ENCODE measurements at places on chromosomes 3 and 15.

GRCh38 chr15:94028809-94029208 lies 202.6 kb upstream of the MCTP2 start:
- DNase-seq: no peak

GRCh38 chr3:66809595-66809958 lies 188.5 kb upstream of the KBTBD8 start:
- no peak for DNase-seq

DNA sequence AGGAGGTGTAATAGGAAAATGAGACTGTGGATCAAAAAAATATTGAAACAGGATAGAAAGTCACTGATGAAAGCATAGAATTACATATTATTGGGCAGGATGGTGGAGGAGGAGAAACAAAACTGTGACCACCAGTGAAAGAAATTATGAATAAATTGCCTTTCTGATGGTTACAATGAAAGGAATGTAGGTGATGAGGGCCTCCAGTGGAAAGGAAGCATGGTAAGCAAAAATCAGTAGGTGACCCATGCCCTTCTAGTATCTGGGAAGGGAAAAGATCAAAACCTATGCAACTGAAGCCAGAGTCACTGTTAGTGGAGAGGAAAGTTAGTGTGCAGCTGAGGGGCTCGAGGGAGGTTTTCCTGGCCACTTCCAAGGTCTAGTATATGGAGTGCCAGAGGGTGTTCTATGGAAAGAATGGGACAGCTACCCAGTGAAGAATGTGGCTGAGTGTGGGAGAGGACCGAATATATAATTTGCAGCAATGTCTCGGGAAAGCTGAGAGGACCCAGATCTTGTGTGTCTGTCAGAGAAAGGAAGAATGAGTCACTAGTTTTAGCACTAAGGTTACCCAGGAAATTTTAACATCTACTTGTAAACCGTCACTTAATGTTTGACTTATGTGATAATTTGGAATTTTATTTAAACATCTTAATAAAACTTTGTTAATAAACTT lies 146.2 kb downstream of the NFKBIZ start:
- DNase-seq: peak; percentile 57

GRCh38 chr15:66402761-66403284 lies 16.1 kb downstream of the MAP2K1 start:
- DNase-seq: no peak

DNA sequence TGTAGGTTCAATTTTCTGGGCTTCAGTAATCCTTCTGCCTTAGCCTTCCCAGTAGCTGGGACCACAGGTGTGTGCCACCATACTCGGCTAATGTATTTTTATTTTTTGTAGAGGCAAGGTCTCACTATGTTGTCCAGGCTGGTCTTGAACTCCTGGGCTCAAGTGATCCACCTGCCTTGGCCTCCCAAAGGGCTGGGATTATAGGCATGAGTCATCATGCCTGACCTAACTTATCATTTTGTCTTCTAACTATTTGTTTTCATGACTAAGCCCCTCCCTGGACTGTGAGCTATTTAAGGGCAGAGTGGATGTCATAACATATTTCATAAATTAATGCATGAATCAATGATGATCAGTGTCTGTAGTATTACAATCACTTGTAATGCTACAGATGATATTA lies 56.1 kb upstream of the PIAS1 start:
- DNase-seq: peak; percentile 86

DNA sequence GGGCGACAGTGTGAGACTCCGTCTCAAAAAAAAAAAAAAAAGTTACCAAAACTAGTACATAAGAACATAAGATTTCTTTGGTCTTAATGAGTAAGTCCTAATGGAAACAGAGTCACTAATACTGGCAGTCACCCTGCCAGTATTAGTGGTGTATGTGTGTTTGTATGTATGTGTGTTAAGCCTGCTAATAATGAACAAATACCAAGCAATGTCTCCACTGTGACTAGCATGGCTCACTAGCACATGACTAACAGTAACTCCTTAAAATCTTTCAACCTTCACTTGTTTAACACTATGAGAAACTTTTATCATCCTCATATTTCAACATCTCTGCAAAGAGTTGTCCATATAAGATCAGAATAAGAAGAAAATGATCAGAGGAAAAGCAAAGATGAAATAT lies 231.0 kb upstream of the ATP11B start:
- no peak for DNase-seq

GRCh38 chr3:156976933-156977332 lies 150.8 kb downstream of the LEKR1 start:
- DNase-seq: no peak

DNA sequence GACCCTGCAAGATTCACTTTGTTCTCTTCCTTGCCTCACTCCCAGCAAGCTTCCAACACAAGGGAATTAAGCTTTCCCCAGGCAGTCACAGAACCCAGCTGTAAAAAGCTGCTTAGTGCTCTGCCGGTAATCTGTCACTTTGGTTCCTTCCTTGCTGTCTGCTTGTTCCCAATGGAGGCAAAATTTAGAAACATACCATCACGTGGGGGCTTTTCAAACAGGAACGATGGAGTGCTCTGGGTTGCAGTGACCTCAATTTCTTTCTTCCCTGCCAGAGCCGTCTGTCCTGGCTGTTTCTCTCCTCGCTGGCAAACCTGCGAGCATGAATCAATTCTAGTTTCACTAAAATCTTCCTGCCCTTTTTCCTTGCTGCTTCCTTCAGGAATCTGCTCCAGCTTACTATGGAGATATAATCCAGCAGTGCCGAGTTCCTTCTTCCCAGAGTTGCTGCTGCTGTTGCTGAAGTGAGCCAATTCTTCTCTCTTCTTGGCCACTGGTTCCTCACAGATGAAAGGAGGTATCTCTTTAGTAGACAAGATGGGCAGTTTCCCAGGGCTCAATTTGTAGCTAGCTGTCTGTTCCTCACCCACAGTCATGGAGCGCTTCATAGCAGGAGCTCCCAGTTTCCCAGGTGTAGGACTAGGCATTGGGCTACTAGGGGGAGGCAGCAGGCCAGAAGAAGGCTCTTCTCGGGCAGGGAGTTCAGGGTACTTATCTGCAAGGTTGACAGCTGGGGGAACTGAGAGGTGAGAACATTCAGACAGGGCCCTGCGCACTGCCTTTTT lies 88.1 kb downstream of the DHX30 start:
- no peak for DNase-seq

GRCh38 chr3:22843854-22844253 lies 359.3 kb upstream of the UBE2E2 start:
- no peak for DNase-seq

DNA sequence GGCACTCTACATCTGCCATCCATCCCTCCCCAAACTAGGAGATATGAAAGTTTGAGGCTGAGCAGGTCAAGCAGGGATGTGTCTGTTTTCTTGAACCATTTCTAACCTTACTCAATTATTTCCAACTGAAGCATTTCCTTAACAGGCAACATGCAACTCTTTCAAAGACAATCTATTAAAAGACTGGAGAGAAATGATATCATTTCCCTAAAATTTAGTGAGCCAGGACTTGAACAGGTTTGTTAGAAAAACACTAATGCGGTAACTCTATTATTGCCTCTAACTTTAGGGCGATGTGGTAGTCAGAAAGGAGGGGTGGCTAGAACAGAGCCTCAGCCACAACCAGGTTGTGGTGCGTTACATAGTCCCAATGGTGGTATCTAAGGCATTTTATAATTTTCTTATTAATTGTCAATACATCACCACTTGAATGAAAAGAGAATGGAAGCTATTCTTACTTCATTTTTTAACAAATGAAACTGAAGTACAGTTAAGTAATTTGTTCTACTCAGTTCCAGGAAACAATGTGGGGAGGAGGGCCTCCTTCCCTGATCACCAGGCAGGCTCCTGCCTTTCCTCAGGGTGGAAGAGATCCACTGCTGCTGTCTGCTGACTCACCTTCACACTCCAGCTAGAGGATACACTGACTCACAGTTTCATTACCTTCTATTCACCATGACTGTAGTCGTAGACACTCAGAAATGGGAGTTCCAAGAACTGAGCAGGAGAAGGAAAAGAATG lies 22.8 kb downstream of the MYO1E start:
- DNase-seq: peak; percentile 96
